Cardiac atrium fibroblast (primary cell): ENCODE measurements at places on chromosomes 5 and 9. TPM values are rescaled to one million over a fixed set of nuclear protein-coding genes. Genes with fewer than 3 reads are reported as not detected.

The FOXD1 gene
- total RNA-seq = 2.1 and 4.3 TPM in 2 replicates

The PCDHGA2 gene
- 2.5 and 5.8 TPM in 2 replicates for total RNA-seq

The MEIKIN gene
- total RNA-seq = not detected in 2 replicates

The NR3C1 gene
- 34.5 and 34.8 TPM in 2 replicates for total RNA-seq

The PTGR1 gene
- 90.4 and 112 TPM in 2 replicates for total RNA-seq

The KIF2A gene
- 20.8 and 24.6 TPM in 2 replicates for total RNA-seq

The BTNL3 gene
- total RNA-seq = not detected in 2 replicates

The JAK2 gene
- total RNA-seq = 4.7 and 10.9 TPM in 2 replicates

The IL9 gene
- total RNA-seq = not detected in 2 replicates

The ENTPD2 gene
- not detected in 2 replicates for total RNA-seq

The TAF1L gene
- not detected in 2 replicates for total RNA-seq

The CCDC192 gene
- total RNA-seq = not detected in 2 replicates

The PCDHAC1 gene
- not detected in 2 replicates for total RNA-seq

The SLC24A2 gene
- not detected in 2 replicates for total RNA-seq

The FBP1 gene
- total RNA-seq = not detected in 2 replicates

The TCOF1 gene
- 12.8 and 16.4 TPM in 2 replicates for total RNA-seq

The MLLT3 gene
- 14.6 and 19.1 TPM in 2 replicates for total RNA-seq

The ZNF189 gene
- 6.7 and 13.4 TPM in 2 replicates for total RNA-seq

The AGXT2 gene
- total RNA-seq = not detected in 2 replicates

The CDX1 gene
- not detected in 2 replicates for total RNA-seq

The ALG2 gene
- 54.2 and 61.6 TPM in 2 replicates for total RNA-seq

The PRDM9 gene
- not detected in 2 replicates for total RNA-seq

The KCNT1 gene
- not detected in 2 replicates for total RNA-seq

The PHF2 gene
- total RNA-seq = 10.5 and 12.3 TPM in 2 replicates

The ST8SIA4 gene
- total RNA-seq = 0.90 and 2.4 TPM in 2 replicates

The GCNT4 gene
- 3.4 and 6.9 TPM in 2 replicates for total RNA-seq

The LYRM7 gene
- total RNA-seq = 5.6 and 6.8 TPM in 2 replicates

The OMD gene
- total RNA-seq = 9.1 and 12.5 TPM in 2 replicates

The LRRC70 gene
- 0.18 and 0.97 TPM in 2 replicates for total RNA-seq

The CAMK2A gene
- total RNA-seq = not detected in 2 replicates

The MAP1B gene
- 82.1 and 210 TPM in 2 replicates for total RNA-seq

The PCDHGA9 gene
- 1.4 and 2.6 TPM in 2 replicates for total RNA-seq

The C6 gene
- 24.5 and 26.9 TPM in 2 replicates for total RNA-seq

The WDR41 gene
- 70.4 and 76.1 TPM in 2 replicates for total RNA-seq

The CNTNAP3 gene
- total RNA-seq = 2.6 and 6.7 TPM in 2 replicates

The TLR4 gene
- total RNA-seq = 28.2 and 29.8 TPM in 2 replicates

The PCDHGA1 gene
- 0.54 and 0.65 TPM in 2 replicates for total RNA-seq

The MARCOL gene
- total RNA-seq = not detected in 2 replicates

The AFAP1L1 gene
- 22.4 and 24.6 TPM in 2 replicates for total RNA-seq

The CDC26 gene
- total RNA-seq = 33.2 and 33.4 TPM in 2 replicates

The PDGFRB gene
- 84.3 and 108 TPM in 2 replicates for total RNA-seq

The CCDC171 gene
- 1.3 and 1.5 TPM in 2 replicates for total RNA-seq

The GFI1B gene
- total RNA-seq = under 0.01 TPM in 1 of 2 replicates, not detected in the other

The ABCA2 gene
- 12.3 and 23.8 TPM in 2 replicates for total RNA-seq

The GABRA6 gene
- total RNA-seq = not detected in 2 replicates

The TAF11L10 gene
- not detected in 2 replicates for total RNA-seq

The ADAMTS12 gene
- total RNA-seq = 39.0 and 57.8 TPM in 2 replicates

The VCP gene
- 262 and 287 TPM in 2 replicates for total RNA-seq

The GFPT2 gene
- total RNA-seq = 57.0 and 80.7 TPM in 2 replicates

The MOB3B gene
- total RNA-seq = 0.16 and 0.18 TPM in 2 replicates
